ENCODE measurements at places on chromosomes 4 and X.

GRCh38 chr4:145868637-145869409, 69.8 kb downstream of the ZNF827 start:
- DNase-seq, result no peak

GRCh38 chrX:153779891-153780677, 757 bp upstream of the SRPK3 start:
- no peak for DNase-seq

DNA sequence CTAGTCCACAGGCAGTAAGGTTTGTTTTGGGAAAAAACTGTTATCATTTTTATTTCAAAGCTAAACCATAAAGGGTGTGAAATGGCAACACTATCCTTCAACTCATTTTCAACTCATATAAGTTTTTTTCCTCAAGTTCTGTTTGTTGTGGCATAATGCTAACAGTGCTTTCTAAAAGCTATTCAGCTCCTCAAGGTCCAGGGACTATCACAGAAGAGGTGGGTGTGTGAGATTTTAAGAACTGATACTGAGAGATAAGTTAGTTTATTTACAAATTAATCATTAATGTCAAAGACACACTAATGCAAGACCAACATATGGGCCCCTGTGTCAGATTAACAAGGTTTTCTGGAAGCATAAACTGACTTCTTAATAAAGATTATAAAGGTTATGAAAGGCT, 11.8 kb downstream of the UGT2B15 start:
- DNase-seq, result no peak

- no peak for DNase-seq
Measured at GRCh38 chrX:133045986-133046385, 50.9 kb downstream of the USP26 start.

DNA sequence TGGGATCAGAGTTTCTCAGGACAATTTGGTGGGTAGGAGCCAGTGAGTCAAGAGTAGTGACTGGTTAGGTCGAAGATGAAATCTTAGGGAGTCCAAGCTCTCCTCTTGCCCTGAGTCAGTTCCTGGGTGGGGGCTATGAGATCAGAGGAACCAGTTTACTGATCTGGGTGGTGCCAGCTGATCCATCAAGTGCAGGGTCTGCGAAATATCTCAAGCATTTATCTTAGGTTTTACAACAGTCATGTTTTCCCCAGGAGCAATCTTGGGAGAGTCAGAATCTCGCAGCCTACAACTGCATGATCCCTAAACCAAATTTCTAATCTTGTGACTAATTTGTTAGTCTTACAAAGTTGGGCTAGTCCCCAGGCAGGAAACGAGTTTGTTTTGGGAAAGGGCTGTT, 1833.2 kb upstream of the PCDH7 start:
- DNase-seq, result no peak

Measured in CD4-positive, alpha-beta T cell treated with Interleukin-2 at 100 ng/mL for 4 hours (primary cell).